Tibial nerve (tissue), 4 donors: ENCODE measurements at places on chromosomes 12 and 14. TPM values are rescaled to one million over a fixed set of nuclear protein-coding genes. Genes with fewer than 3 reads are reported as not detected.

- no peaks in the 10 kb centered on the region for H3K4me1 ChIP-seq
- no peak overlapping the region for H3K4me3 ChIP-seq
- H3K27me3 ChIP-seq, result no peaks in the 10 kb centered on the region
- no peak overlapping the region for H3K27ac ChIP-seq
Observed at GRCh38 chr12:45244561-45245343, 28.9 kb downstream of the ANO6 start.

DNA sequence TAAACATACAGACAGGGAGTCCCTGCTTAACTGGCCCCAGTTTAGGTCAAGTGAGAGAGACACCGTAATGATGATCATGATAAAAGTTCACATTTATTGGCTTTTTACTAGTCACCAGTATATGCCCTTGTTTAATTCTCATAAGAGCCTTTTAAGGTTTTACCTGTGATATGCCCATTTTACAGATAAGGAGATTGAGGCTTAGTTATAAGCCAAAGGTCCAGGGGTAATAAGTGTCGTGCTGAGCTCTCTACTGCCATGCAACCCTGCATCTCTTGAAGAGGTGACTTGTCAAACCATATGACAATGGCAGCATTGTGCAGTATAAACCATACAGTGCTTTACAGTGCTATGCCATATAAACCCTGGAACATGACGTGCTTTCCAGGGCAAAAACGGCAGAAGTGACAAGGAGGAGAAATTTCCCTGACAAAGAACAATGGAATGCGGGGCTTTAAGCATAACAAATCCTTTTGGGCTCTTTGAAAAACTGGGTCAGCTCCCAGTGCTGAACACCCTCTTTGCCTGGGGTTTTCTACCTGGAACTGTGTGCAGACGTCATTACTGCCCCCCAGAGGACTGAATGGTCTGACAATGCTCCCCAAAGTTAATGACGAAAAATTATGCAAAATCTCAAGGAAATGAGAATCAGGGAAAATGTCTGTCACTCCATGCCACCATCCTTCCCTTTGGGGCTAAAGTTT is 59.7 kb upstream of the C14orf132 start:
- no peak overlapping the region for H3K4me3 ChIP-seq
- H3K4me1 ChIP-seq, result no peaks in the 10 kb centered on the region
- H3K27me3 ChIP-seq, result no peaks in the 10 kb centered on the region
- no peaks in the 10 kb centered on the region for H3K36me3 ChIP-seq
- DNase-seq, result no peak

DNA sequence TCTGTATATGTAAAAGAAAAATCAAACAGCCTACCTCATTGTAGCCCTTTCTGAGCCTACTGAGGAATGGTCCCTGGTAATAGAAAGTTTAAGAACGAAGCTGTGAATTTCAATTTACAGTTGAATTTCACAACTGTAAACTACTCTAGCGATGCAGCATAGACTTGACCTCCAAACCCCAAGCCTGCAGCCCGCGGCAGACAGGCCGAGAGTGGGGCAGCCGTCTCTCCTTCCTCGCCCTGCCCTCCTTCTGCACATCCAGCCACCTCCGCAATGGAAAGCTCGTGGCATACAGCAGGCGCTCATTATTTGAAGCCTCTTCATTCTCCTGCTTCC is 15.3 kb downstream of the RNASE2 start:
- no peaks in the 10 kb centered on the region for H3K36me3 ChIP-seq
- no peaks in the 10 kb centered on the region for H3K27me3 ChIP-seq
- peaks cover 8% of the 10 kb centered on the region for H3K4me1 ChIP-seq
- peak overlapping the region; percentile 49 for H3K4me3 ChIP-seq
- H3K27ac ChIP-seq, result peak overlapping the region; percentile 85

DNA sequence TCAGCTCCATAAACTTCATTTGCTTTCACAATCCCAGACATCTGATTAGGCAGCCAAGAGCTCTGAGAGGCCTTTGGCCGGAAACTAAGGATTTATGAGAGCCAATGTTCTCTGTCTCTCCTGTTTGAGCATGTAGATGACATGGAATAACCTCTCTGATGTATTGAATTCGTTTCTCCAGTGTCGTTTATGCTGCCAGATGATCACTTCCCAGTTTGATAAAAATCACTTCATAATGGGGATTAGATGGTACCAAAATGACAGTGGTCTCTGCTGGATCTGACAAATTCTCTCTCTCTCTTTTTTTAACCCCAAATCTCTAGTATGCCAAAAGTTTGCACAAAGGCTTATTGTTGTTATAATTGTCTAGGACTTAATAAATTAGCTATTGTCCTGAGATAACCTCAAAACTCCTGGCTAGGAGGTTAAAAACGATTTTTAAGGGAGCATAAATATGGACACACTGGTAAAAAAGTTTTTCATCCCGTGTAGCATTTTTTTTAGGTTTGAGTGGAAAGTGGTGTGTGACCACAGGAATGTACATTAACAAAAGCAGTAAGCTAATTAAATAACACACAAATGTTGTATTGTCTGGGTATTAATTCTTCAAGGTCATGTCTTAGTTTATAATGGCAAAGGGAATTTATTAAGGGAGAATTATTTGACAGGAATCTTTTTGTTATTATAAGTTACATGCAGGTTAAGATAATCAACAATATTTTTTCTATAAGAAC is 82.6 kb upstream of the USP44 start:
- H3K27me3 ChIP-seq, result no peaks in the 10 kb centered on the region
- no peak for DNase-seq
- no peak overlapping the region for H3K4me3 ChIP-seq
- H3K36me3 ChIP-seq, result no peaks in the 10 kb centered on the region
- peaks cover 19% of the 10 kb centered on the region for H3K4me1 ChIP-seq
- H3K27ac ChIP-seq, result no peak overlapping the region

GRCh38 chr12:12561371-12562015 is 1.2 kb downstream of the DUSP16 start:
- no peaks in the 10 kb centered on the region for H3K36me3 ChIP-seq
- H3K4me1 ChIP-seq, result peaks cover 8% of the 10 kb centered on the region
- peak overlapping the region; percentile 100 for H3K27ac ChIP-seq

DNA sequence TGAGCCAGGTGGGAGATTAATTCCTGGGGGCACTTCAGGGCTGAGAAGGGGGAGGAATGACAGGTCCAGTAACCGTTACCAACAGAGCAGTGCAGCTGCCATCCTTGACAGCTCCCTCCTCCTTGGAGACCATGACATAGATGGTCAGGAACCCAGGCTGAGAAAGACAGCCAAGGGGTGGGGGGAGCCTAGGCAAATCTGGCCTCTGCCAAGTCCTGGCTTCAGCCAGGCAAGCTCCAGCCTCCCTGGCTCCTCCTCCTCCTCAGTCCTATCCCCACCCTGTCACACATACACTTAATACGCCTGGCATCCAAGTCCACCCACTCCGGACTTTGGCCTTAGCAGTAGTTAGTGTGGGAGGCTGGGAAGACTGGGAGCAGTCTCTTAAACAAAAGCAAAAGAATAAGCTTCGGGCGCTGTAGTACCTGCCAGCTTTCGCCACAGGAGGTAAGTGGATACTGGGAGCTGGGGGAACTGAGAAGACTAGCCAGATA is at the start of gene RDH5:
Gene RDH5, plus strand, starts transcription at position 323 of the 494 bp plus-strand sequence. CDS start 792 bp downstream, outside the sequence.
- peak within 1 kb of the TSS; percentile 64 for H3K27ac ChIP-seq
- H3K36me3 ChIP-seq, result peaks cover under 1% of the 10 kb centered on the region
- no peak for DNase-seq
- H3K27me3 ChIP-seq, result no peaks in the 10 kb centered on the region

DNA sequence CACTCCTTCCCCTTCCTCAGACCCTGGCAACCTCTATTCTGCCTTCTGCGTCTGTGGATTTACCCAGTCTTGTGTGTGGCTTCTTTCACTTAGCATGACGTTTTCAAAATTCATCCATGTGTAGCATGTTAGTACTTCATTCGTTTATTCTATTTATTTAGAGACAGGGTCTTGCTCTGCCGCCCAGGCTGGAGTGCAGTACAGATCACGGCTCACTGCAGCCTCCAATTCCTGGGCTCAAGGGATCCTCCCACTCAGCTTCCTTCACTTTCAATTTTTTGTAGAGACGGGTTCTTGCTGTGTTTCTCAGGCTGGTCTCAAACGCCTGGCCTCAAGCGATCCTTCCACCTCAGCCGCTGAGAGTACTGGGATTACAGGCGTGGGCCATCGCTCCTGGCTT is 37.0 kb downstream of the B4GALNT3 start:
- H3K4me3 ChIP-seq, result no peak overlapping the region
- H3K27ac ChIP-seq, result no peak overlapping the region
- DNase-seq, result no peak
- H3K36me3 ChIP-seq, result no peaks in the 10 kb centered on the region
- no peaks in the 10 kb centered on the region for H3K27me3 ChIP-seq
- no peaks in the 10 kb centered on the region for H3K4me1 ChIP-seq

DNA sequence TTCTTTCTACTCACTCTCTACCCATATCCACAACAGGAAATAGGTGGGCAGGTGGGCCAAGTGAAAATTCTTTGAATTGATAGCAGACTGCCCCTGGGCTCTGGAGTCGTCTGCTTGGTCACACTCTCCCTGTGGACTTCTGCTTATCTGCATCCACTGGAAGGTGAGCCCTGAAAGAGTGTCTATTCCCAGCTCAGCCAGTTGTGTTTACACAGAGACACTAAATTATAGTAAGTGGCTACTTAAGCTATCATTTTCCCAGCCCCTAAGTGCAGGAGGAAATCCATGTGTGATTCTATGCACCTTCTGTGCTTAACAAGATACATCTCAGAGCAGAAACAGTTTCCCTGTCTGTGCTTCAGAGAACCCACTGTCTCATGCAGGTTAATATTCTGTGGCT is 338.4 kb downstream of the FUT8 start:
- H3K27ac ChIP-seq, result no peak overlapping the region
- DNase-seq, result no peak
- H3K4me3 ChIP-seq, result no peak overlapping the region
- H3K4me1 ChIP-seq, result no peaks in the 10 kb centered on the region
- no peaks in the 10 kb centered on the region for H3K27me3 ChIP-seq
- peaks cover 10% of the 10 kb centered on the region for H3K36me3 ChIP-seq

GRCh38 chr12:39406262-39406661 is 36.7 kb downstream of the KIF21A start:
- DNase-seq, result no peak
- H3K4me3 ChIP-seq, result no peak overlapping the region
- H3K4me1 ChIP-seq, result peaks cover 10% of the 10 kb centered on the region
- no peak overlapping the region for H3K27ac ChIP-seq

DNA sequence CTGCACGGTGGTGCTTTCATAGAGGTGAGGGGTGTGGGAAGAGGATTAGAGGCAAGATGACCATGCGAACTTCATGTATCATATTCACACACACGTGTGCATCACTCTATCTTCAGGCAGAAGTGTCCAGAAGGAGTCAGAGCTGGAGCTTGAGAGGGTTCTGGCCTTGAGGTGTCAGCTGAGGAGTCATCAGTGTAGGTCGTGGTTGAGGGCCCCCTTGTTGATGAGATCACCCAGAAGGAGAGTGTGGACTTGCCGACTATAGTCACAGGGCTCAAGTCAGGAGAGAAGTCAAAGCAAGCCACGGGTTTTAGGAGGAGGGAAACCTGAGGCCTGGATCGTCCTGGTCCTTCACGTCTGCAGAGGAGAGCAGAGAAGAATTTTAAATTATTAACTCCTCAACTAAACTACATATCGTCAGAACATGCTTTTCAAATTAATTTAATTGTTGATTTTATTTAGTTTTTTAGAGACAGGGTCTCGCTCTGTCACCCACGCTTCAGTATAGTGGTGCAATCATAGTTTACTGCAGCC is 25.4 kb downstream of the EML1 start:
- no peaks in the 10 kb centered on the region for H3K36me3 ChIP-seq
- H3K4me3 ChIP-seq, result no peak overlapping the region
- DNase-seq, result no peak
- no peaks in the 10 kb centered on the region for H3K27me3 ChIP-seq
- H3K4me1 ChIP-seq, result peaks cover 34% of the 10 kb centered on the region

Gene FAM186B
- 0.98 TPM for total RNA-seq

Gene GATC
- total RNA-seq, result 37.3 TPM

Gene KRT3
- not detected for total RNA-seq

Gene KCNK13
- total RNA-seq, result 3.6 TPM

Gene ARG2
- total RNA-seq, result 0.44 TPM

Gene GRIP1
- total RNA-seq, result 2.4 TPM

Gene DLK1
- total RNA-seq, result not detected

Gene CRIP2
- 161 TPM for total RNA-seq

Gene FAM90A1
- not detected for total RNA-seq
